ENCODE measurements at places on chromosomes 4 and X.

- peaks cover 8% of the 10 kb centered on the region for H3K4me1 ChIP-seq
- peaks cover 29% of the 10 kb centered on the region for H3K36me3 ChIP-seq
- peak overlapping the region; percentile 47 for H3K27ac ChIP-seq
- H3K4me3 ChIP-seq = peak overlapping the region; percentile 97
Measured at GRCh38 chrX:46838486-46838870, 1.6 kb downstream of the RP2 start.

DNA sequence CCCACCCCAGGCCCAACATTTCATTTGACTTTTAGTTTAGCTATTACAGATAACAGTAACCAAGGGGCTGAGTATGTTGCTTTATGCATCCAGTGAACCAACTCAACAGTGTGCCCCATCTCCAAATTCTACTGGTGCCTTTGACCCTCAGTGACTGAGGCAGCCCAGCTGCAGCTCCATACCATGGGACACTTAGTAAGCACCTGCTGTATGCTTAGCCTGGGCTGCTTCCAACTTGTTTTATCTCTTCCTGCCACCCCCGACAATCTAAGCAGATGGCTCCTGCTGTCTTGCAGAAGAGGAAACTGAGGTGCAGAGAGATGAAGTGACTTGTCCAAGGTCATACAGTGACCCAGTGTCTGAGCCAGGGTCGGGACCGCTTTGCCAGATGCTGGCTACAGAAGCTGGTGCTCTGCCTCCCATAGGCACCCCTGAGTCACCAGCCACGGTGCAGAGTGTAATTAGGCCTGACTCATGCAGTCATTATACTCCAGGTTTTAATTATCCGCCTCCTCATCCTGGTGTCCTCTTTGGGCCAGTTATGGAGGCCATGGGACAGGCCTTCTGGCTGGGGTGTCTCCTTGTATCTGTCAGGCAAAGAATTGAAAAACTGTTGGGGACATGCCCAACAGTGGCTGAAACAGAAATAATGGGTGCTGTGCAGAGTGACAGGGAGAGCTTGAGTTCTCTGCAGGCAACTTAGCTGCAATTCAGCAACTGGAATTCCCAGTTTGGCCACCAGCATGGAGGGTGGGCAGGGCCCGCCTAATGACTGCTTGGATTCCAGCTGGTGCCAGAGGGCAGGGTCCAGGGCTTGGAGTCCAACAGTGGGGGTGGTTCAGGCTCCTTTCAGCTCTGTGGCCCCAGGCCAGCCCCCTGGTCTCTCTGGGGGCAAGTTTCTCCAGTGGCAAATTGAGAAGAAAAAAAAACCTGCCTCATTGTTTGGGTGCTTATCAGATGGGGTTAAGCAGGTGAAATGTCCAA lies 8.2 kb upstream of the GPR78 start:
- no peaks in the 10 kb centered on the region for H3K36me3 ChIP-seq
- H3K4me1 ChIP-seq = no peaks in the 10 kb centered on the region
- H3K4me3 ChIP-seq = no peak overlapping the region
- DNase-seq = no peak
- peaks cover 17% of the 10 kb centered on the region for H3K27me3 ChIP-seq

- H3K4me1 ChIP-seq = peaks cover 23% of the 10 kb centered on the region
- H3K27ac ChIP-seq = no peak overlapping the region
- H3K36me3 ChIP-seq = no peaks in the 10 kb centered on the region
- DNase-seq = no peak
- no peak overlapping the region for H3K4me3 ChIP-seq
Measured at GRCh38 chr4:121789960-121790829, 10.9 kb upstream of the EXOSC9 start.

GRCh38 chr4:128288689-128289106 lies 1.1 kb upstream of the PGRMC2 start:
- H3K27me3 ChIP-seq = no peaks in the 10 kb centered on the region
- H3K36me3 ChIP-seq = peaks cover 40% of the 10 kb centered on the region
- H3K4me3 ChIP-seq = peak overlapping the region; percentile 78
- H3K4me1 ChIP-seq = peaks cover 15% of the 10 kb centered on the region
- peak; percentile 8 for DNase-seq
- peak overlapping the region; percentile 89 for H3K27ac ChIP-seq

DNA sequence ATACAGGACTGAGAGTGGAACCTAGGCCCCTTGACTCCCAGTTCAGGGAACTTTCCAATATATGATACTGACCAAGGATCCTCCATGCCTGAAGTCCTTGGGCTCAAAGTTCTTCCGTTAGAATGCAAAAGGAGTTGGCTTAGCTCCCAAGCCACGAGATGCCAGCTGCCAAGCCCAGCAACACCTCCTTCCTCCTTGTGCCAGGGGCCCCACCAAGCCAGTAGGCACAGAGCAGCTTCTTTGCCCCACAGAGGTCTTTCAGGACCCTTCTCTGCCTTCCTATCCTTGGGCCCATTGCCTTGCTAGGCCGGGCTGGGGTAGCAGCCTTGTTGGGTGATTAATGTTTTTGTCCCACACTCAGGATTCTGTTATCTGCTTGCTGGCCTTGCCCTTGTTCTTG lies 105.6 kb downstream of the EFNB1 start:
- peaks cover 35% of the 10 kb centered on the region for H3K4me1 ChIP-seq
- no peaks in the 10 kb centered on the region for H3K27me3 ChIP-seq
- no peak overlapping the region for H3K27ac ChIP-seq
- H3K4me3 ChIP-seq = no peak overlapping the region

GRCh38 chr4:90486346-90486745 lies 359.2 kb downstream of the CCSER1 start:
- DNase-seq = no peak
- H3K27ac ChIP-seq = no peak overlapping the region
- no peaks in the 10 kb centered on the region for H3K27me3 ChIP-seq
- peaks cover 9% of the 10 kb centered on the region for H3K4me1 ChIP-seq
- no peak overlapping the region for H3K4me3 ChIP-seq

DNA sequence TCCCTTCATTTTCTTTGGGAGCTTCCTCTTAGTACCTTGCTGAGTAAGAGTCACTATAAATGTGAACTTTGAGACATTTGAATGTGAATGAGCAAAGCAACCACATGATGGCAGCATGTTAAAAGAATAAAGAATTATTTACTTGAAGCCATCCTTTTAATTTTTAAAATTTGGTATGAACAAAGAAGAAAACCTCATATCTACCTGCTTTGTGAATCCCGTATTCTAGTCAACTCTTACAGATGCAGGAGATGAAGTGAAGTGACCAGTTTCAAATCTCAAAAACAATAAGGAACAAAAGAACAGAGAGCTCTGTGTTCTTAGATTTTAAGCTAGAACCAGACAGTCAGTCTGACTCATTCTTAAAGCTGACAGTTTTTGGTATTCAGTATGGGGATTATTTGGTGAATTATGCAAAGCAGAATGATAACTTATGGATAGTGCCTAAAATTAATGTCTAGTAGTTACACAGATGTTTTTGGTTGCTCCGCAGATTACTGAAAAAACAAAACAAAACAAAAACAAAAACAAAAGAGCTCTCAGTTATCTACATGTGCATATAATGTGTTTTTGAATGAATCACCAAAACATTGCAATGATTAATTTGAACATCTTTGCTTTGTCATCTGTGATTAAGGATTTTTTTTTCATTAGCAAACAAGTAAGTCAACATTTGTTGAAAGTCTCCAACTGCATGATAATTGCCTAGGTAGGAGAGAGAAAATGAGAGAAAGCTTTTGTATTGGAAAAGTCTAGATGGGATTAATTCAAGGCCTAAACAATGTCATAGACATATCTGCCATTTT lies 48.2 kb upstream of the H2AZ1 start:
- H3K36me3 ChIP-seq = no peaks in the 10 kb centered on the region
- peak overlapping the region; percentile 36 for H3K27ac ChIP-seq
- no peak for DNase-seq
- no peak overlapping the region for H3K4me3 ChIP-seq
- no peaks in the 10 kb centered on the region for H3K27me3 ChIP-seq
- H3K4me1 ChIP-seq = peaks cover 15% of the 10 kb centered on the region

Measured in Calu3 (cell line).